Naive thymus-derived CD4-positive, alpha-beta T cell (primary cell): ENCODE measurements at places on chromosomes 11 and 22.

DNA sequence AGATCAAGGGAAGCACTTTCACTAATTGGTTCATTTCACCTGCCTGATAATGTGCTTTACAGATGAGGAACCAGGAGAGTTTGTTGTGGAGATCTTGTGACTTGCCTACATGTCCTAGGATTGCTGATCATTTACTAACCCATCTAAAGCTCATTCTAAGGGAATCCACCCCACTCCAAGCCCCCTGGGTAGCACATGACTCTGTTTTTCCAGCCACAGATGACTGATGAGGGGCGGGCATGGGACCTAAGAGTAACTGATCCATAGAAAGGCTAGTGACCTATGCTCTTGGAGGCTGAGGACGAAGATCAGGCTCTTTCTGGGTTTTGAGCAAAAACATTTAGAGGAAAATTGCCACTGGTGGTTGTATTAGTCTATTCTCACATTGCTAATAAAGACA lies 378.1 kb downstream of the CADM1 start:
- no peak for DNase-seq

DNA sequence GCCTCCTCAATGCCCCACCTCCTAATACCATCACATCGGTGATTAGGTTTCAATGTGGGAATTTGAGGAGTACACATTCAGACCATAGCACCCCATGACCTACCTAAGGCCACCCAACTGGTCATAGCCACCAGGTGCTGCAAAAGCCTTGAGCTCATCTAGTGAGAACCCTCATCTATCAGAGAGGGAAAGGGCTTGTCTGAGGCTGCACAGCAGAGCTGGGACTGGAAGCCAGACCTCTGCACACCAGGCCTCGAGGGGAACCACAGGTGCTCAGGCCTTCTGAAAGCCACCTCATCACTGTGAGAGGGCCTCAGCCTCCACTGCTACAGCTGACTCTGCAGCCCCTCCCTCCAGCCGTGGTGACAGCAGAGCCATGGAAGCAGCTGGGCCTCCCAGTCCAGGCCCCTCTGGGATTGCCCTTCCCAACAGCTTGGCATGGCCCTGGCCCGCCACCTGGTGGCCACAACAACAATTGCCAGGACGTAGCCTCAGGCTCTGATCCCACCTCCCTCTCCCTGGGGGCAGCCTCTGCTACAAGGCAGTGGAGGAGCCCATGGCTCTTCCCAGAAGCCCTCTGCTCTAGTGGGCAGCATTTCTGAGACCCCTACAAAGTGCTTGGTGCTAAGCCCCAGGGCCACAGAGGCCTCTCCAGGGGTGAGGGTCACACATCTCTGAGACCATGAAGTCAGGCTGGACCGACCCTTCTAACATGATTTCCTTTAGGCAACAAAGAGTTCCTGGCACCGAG lies 41.0 kb upstream of the PRDM11 start:
- peak; percentile 66 for DNase-seq

DNA sequence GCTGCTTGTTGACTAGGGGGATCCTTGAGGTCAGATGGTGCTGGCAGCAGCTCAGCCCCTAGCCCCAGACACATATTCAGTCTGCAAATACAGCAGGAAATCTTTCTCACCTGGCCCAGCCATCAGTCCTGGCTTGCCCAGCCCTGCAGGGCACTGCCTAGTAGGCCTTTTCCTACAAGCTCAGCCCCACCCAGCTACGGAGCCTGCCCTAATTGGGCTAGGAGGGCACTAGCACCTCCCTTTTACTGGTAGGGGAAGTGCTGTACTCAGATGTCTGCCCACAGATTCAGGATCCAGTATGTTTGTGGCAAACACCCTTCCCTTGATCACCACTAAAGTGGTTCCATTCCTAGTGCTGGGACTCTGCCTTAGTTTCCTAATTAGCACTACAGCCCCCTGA lies 257.1 kb upstream of the CADM1 start:
- DNase-seq: no peak

- DNase-seq: no peak
Observed at GRCh38 chr11:9656864-9657263, 7.0 kb upstream of the SWAP70 start.
